ENCODE measurements at places on chromosomes 5 and 9.

GRCh38 chr9:130308081-130308571, 42.6 kb downstream of the HMCN2 start:
- DNase-seq: no peak

GRCh38 chr9:75812141-75812540, 78.3 kb upstream of the PCSK5 start:
- no peak for DNase-seq

DNA sequence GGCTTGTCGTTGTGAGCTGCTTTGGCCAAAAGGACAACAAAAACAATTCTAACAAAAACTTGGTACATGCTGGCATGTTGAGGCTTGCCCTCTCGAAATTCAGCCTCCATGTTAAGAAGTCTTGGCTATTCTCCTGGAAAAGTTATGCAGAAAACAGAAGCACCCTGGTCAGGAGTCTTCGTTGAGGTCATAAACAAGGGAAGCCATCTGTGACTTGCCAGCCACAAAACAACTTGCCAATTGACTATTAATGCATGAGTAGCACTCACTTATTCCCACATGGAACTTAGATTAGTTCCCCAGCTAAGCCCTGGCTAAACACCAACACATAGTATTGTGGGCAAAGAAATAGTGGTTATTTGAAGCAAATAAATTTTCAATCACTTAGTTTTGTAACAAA, 521.0 kb upstream of the CHD1 start:
- DNase-seq: no peak

DNA sequence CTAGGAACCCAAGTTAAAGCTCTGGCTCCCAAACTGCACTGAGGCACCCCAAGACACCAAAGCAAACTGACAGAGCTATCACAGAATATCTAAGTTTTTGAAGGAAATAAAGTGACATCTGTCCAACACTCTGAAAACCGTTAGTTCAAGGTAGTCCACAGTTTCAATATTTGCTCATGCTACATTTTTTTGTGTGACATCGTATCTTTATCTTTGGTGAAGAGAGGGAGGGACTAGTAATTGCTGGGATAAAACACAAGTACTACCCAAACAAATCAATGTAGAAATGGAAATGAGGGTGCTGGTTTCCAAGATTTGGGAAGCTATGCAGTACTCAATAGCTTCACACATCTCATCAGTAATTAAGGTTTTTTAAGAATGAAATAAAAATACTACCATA, 20.6 kb downstream of the LIFR start:
- no peak for DNase-seq

DNA sequence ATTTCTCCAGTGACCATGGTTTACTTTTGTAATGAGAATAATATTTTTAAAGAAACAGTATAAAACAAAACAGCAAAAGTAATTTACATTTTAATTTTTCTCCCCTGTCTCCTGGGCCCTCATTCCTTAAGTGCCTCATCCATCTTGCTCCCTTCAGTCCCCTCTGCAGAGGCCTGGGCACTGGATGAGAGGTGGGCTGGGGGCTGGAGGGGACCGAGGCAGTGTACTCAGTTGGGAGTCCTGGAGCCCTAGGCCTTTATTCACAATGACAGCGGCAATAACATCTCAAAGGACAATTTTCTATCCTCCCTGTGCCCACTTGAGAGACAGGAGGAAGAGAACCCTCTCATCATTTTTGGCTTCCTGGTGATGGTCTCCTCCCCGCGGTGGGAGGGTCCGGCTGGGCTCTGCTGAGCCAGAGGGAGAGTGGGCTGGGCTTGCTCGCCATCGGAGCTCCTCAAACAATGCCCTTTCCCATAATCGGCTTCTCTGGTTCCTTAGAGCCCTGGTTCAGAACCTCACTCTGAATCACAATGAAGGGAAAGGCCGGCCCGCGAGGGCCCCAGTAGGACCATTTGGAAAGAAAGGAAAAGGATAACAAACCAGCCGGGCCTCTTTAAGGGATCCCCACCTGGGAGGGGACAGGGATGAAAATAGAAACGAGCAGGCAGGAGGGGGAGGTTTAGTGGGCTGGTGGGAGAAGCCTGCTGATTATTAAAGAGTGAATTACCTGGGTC, 9.7 kb upstream of the SMIM32 start:
- no peak for DNase-seq

GRCh38 chr5:10550222-10550995, 13.5 kb upstream of the ANKRD33B start:
- DNase-seq: no peak

GRCh38 chr9:112295174-112295573, 38.2 kb downstream of the PTBP3 start:
- no peak for DNase-seq

- DNase-seq: no peak
Observed at GRCh38 chr5:161775891-161776290, 72.0 kb upstream of the GABRA1 start.

- peak; percentile 71 for DNase-seq
Observed at GRCh38 chr5:136295914-136296313, 69.4 kb downstream of the TRPC7 start.

DNA sequence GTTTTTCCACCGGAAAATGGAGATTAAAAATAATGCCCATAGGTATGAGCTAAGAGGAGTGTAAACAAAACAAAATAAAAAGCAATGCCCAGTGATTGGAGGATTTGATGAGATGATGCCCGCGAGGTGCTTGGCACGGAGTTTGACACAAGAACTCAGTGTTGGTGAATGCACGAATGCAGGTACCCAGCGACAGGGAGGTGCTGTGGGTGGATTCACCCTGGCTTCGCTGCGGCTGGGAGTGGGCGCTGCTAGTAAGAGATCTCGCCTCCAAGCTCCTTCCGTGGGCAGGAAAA, 526 bp upstream of the STXBP1 start:
- DNase-seq: no peak

DNA sequence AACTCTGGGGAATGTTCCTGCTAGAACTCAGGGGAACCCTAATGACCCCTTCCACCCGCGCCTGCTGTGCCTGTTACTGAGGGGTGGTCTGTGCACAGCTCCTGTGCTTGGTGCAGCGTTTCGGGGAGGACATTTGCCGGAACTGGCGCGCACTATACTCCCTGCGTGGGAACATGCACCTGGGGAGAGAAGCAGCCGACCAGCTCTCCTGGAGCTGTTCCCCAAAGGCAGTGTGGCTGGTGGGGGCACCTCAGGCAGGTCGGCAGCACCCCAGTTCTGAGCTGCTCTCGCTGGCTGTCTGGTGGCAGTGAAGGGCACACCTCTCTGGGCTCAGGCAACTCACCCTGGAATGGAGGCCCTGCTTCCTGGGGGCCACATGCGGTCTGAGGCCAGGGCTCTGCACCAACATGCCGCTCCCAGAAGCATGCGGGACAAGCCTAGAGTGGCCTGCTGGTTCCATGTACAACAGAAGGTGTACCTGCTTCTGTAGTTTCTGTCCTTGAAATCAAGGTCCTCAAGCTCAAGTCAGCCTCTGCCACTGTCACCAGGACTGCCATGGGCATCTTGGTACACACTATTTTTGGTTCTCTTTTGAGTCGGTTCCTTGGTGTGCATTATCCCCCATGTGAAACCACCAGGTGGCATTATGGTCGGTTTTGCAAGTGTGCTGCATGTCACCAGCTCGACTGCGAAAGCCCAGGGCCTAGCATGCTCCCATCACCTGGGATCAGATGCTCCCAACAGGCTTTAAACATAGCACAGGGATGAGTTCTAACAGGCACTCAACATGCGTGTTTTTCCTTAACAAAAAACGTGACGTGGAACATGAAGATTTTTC, 7.8 kb upstream of the MRNIP start:
- DNase-seq: no peak

All from fibroblast of skin of right quadriceps (primary cell).